Stimulated activated CD4-positive, alpha-beta T cell treated with anti-CD3 and anti-CD28 coated beads, Interleukin-15, amount 100 ng/mL, for 24 hours (primary cell): ENCODE measurements at places on chromosomes 5 and 9.

- no peak for DNase-seq
Observed at GRCh38 chr9:122261469-122261881, 3.2 kb downstream of the RBM18 start.

DNA sequence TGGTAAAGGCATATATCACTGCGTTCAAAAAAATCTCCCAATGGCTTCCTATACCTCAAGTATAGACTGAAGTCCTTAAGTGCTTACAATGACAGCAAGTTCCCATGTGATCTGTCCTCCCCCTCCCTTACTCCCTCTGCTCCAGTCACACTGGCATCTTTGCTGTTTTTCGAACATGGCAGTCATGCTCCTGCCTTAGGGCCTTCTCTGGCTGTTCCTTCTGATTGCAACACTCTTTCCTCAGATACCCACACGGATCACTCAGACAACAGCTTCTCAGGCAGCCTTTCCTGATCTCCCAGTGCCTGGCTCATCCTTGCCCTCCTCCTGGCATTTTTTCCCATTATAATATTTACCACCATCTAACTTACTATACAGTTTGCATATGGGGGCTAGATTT lies 232.8 kb downstream of the ARHGEF28 start:
- DNase-seq = no peak

- DNase-seq = no peak
Observed at GRCh38 chr9:76984486-76984885, 35.0 kb upstream of the FOXB2 start.

GRCh38 chr5:882253-883183 lies 10.1 kb downstream of the BRD9 start:
- DNase-seq = no peak

- DNase-seq = peak; percentile 39
Observed at GRCh38 chr5:33850100-33850594, 41.6 kb downstream of the ADAMTS12 start.

DNA sequence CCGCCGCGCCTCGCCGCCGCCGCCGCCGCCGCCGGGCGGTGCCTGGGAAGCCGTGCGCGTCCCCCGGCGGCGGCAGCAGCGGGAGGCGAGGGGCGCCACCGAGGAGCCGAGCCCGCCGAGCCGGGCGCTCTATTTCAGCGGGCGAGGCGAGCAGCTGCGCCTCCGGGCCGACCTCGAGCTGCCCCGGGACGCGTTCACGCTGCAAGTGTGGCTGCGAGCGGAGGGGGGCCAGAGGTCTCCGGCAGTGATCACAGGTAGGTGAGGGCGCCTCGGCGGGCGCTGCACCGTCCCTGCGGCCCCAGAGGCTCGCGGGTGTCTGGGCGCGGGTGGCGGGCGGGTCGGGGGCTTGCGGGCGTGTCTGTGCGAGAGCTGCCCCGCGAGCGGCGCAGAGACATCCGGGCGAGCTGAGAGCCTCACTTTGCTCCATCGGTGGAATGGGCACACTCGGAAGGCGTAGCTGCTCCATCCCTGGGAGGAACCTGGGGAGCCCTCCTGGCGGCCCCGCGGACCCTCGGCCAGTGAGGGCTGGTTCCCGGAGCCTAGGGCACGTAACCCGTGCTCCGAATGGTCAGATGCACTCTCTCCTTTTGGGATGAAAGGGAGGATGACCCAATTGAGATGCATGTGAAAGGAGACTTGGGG lies 864 bp downstream of the PAPPA start:
- no peak for DNase-seq

GRCh38 chr9:36609306-36609705 lies 36.6 kb downstream of the MELK start:
- no peak for DNase-seq

- no peak for DNase-seq
Observed at GRCh38 chr9:114221706-114222465, 66.5 kb downstream of the COL27A1 start.

DNA sequence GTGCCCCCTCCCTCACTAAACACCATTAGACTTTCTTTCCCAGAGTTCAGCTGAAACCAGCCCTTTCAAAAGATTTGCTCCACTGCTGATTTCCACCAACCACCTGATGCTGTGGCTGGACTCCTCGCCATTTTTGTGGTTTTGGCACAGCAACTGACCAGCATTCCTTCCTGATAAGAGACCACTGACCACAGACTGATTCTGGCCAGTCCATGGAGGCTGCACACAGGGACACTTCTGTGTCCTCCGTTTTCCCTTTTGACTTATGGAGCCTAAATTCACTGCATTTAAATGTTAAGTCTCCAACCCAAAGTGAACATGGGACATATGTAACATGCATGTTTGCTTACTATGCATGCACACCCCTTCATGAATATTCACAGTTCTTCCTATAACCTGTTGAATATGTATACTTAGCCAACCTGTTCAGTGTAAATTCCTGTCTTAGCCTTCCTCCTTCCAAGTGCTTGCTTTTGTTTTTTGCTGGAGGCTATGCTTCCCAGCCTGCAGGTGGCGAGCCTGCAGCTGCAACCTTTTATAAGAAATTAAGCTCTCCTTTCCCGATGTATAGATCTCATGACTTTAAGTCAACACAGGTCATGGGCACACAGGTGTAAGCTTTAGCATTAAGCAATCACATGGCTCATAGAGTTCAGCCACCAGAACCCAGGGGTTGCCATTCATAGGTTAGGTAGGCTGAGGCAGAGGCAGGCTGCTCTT lies 78.7 kb downstream of the ACTL7B start:
- DNase-seq = no peak
